ENCODE measurements at places on chromosomes 11 and 22.
A peak's percentile ranks its signal among the peaks of the same experiment; 100 is the strongest.

GRCh38 chr11:117392001-117392690 lies 64.5 kb downstream of the CEP164 start:
- no peak for DNase-seq

DNA sequence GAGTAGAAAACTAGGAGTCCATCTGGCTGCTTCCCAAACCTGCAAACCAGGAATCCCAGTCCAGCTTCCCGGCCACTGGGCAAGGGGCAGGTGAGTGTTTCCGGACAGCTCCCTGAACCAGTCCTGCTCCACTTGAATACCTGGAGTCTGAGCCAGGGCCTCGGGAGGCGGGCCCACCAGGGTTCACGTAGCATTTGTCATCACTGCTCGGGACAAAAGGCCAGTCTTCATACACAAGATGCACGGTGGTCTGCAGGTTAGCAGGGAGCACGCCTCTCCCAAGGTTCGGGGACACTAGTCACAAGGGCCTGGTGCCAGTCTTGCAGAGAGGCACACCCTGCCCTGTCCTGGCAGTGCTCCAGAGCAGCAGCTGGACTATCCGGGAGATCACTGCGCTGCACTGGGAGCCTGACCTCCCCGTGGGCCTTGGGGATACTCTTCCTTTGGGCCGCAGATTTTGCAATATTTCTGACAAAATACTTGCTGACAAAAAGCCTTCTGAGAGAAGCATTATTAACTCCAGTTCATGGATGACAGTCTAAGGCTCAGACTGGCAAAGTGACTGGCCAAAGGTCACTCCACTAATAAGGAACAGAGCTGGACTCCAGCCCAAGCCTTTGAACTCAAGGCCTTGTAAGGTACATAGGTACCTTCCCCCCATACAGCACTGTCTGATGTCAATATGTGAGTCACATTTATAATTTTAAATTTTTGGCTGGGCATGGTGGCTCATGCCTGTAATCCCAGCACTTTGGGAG lies 25.1 kb downstream of the CD6 start:
- no peak for DNase-seq

GRCh38 chr11:999009-999408 lies 37.5 kb downstream of the MUC6 start:
- DNase-seq: no peak

GRCh38 chr11:126310200-126310991 lies 6.5 kb downstream of the DCPS start:
- DNase-seq: peak; percentile 58

DNA sequence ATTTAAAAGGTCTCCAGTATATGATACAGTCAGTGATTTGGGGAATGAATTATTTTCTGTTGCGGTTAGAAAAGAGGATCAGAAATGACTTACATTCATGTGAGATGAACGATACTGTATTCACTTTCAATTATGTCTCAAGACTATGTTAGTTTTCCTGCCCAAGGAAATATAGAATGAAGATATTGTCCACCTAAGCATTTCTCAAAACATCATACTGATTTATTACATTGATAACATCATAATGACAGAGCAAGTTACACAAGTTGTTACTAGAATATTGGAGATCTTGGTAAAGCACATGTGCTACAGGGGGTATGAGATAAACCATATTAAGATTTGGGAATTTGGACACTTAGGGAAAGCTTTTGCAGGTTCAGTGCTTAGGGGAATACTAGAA lies 67.8 kb upstream of the OR9G4 start:
- DNase-seq: no peak

Data from CD4-positive, alpha-beta T cell treated with Interleukin-1 beta for 1 hour (primary cell).